ENCODE measurements at places on chromosomes 2 and 18.

DNA sequence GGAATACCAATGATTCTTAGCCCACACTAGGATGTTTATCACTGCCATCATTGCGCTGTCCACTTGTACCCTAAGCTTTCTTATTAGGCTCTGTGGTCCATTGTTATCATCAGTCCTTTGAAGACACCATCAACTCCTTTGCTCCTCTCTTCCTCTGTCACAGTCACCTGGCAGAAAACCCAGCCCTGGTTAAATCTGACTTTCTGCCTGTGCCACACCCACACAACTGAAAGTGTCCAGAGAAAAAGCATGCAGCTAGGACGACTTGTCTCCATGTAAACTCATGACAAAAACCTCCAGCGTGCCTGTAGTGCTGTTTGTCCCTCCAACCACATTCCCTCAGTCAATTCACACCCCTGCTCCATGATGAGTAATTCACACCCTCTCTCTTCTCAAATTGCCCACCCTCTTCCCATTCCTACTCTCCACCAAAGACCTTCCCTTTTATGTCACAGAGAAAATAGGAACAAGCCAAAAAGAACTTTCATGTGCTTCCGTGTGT is 297.4 kb upstream of the MGAT5 start:
- DNase-seq: no peak

DNA sequence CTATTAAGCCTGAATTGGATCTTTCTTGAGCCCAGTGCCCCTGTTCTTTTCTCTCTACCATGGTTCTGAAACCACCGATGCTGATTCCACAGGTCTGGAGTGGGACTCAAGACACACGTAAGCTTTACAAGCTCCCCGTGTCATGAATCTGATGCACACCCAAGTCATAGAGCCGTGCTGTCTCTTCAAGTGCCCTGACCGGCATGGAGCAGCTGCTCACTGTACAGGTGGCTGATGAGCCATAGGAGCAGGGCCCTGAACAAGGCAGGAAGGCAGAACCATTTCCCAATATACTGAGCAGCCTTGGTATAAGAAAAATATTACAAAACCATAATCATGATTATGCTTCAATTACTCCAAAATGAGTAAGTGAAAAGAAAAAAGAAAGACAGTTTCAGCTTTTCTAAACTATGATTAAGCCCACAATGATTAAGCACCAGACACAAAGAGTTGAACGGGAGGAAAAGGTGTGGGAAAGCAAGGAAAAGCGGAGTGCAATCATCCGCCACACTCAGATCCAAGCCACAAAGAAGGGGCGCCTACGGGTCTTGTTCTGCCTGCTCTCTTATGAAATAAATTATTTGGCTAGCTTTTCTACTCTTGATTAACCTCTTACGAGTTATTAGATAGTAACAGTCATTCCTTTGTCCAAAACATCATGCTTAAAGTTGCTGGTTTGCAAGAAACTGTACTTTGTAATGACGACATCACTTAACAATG is 41.7 kb downstream of the NOL10 start:
- no peak for DNase-seq

GRCh38 chr2:71340176-71340575 is 8.6 kb downstream of the ZNF638 start:
- no peak for DNase-seq

GRCh38 chr2:85734942-85735608 is 18.7 kb upstream of the ATOH8 start:
- peak; percentile 50 for DNase-seq

DNA sequence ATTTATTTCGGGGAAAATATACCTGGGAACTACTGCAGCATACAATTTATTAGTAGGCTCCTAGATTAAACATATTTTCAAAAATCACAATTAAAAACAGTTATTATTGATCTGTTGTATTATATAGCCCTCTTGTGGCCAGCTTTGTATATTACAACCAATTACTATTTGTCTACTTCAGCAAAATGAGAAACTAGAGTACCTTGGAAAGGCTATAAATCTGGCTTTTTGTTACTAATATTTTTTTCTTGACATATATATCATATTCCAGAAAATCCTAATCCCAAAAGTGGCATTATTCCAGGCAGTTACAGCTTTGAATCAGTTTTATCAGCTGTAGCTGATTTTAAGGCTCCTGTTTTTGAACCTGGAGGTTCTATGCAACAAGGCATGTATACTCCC is 101.2 kb downstream of the UBR3 start:
- no peak for DNase-seq

- DNase-seq: no peak
These were observed 161.1 kb downstream of the CAMKMT start for GRCh38 chr2:44522846-44523245.

- no peak for DNase-seq
These were observed 30.7 kb upstream of the ROCK2 start for GRCh38 chr2:11375025-11375688.

DNA sequence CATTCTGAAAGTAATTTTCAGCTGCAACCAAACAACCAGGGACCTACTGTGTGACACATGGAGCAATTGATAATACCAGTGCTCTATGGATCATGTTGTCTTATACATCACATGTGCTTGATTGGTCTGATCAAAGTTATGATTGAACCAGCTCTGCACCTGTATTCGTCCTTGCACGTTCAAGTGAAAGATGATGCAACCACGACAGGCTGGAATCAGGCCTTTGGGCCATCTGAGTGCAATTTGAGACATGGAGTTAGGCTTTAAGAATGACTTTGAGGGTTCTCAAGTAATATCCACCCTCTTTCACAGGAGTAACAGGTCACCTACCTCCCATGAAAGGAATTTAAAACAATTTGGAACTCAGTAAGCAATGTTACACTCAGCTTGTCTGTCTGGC is 165.2 kb downstream of the SLC8A1 start:
- DNase-seq: no peak

- no peak for DNase-seq
These were observed 216.7 kb downstream of the TMX3 start for GRCh38 chr18:68498185-68498584.

DNA sequence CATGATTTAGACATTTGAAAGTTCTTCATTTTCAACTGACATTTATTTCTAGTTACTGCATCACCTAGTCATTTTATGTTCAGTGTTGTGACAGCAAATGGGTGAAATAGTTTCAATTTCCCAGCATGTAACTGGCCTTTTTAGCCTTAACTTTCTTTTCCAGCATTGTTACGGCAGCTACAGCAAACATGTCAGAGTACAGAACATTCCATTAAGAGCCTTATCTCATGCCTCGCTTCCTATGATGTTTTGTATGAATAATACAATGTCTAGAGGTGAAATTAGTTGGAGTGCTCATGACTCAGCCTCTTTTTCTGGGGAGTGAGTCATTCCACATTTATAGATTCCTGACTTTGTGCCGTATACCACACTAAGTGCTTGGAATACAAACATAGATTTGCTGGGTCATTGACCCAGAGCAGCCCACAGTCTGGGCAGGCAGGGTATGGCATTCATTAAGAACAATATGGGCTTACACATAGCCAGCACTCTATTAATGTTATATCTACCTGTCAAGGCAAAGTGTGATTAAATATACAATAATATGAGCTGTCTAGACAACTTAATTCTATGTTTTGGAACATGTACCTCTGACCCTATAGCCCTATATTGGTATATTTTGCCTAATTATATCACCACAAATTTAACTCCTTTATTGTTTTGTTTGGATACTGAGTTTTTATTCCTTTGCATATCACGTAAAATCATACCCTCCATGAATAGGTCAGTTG is 72.2 kb downstream of the MAP2 start:
- DNase-seq: no peak

- no peak for DNase-seq
These were observed 79.8 kb downstream of the RHOB start for GRCh38 chr2:20526708-20527107.

- DNase-seq: no peak
These were observed 685.6 kb upstream of the SALL3 start for GRCh38 chr18:78293940-78294541.

- DNase-seq: no peak
These were observed 78.2 kb upstream of the DAPL1 start for GRCh38 chr2:158716921-158717320.

GRCh38 chr18:79915161-79916127 is 36.0 kb downstream of the SLC66A2 start:
- DNase-seq: peak; percentile 51

DNA sequence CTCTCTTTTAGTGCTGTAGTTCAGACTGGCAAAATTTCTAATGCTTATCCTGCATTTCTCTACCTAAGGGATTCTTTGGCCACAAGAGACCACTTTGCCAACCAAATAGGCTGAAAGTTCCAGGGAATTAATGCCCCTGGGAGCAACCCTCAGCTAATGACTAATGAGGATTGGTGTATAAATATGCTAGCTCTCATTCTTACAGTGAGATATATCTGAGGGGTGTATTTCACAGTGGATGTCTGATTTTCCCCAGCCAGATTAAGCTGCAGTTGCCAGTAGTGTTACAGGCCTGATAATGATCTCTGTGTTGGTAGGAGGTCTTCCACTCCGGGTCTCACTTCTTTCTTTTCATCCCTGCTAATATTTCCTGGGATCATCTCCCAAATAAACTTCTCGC is 90.4 kb downstream of the GULP1 start:
- no peak for DNase-seq

- peak; percentile 83 for DNase-seq
These were observed 995 bp upstream of the RTN4 start for GRCh38 chr2:55051026-55051866.

DNA sequence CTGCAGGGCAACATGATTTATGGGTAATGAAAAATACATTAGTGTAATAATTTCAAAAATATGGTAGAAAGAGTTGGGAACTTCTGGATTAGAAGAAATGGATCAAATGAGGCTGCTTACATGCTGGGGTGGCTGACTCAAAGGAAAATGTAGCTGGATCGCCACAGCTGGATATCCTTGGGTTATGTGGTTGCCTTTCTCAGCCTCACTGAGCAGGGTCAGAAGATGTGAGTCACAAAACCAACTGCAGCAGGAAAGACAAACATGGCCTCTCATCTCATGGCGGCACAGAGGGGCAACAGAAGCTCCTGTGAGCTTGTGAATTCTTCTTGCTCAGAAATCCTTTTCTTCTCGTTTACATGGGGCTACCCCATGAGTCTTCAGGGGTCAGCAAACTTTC is 317.1 kb upstream of the SPRED2 start:
- no peak for DNase-seq

GRCh38 chr2:121599963-121600651 is 49.2 kb downstream of the CLASP1 start:
- DNase-seq: no peak

- DNase-seq: peak; percentile 42
These were observed 16.3 kb downstream of the CNDP2 start for GRCh38 chr18:74512321-74513053.

GRCh38 chr2:96164459-96165184 is 19.4 kb upstream of the DUSP2 start:
- no peak for DNase-seq

DNA sequence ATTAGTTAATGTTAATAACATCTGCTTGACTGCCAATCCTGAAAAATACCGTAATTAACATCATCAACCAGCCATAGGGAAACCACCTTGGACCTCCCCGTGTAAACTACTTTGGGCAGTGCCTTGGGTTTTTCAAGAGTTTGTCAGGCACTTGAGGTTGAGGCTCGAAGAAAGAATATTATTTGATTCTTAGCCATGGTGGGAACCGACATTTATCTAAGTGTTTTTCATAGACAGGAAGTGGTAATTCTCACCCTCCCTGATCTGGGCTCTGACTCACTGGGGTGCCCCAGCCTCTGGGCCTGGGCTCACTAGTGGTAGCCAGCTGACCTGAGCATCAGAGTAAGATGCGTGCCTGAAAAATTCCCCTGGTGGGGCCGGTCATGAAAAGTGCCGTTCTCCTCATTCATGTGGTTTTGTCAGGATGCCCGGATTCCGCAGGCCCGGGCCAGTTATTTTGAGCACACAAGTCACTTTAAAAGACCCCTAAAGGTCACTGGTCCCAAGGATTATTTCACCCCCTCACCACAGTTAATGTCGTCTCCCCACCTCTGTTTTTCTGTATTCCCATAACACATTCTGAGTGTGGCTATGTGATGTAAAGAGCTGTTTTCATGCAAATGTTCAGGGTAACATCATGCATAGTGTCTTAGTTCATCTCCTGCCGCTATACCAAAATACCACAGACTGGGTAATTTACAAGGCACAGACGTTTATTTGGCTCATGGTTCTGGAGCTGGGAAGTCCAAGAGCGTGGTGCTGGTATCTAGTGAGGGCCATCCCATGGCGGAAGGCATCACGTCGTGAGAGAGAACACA is 21.6 kb upstream of the SPATA3 start:
- no peak for DNase-seq

- no peak for DNase-seq
These were observed 27.3 kb downstream of the RNF144A start for GRCh38 chr2:6944555-6944954.

All from suprapubic skin (tissue), 4 donors.